Dorsolateral prefrontal cortex (tissue), 122 donors: ENCODE measurements at places on chromosomes 7 and 10. TPM values are rescaled to one million over a fixed set of nuclear protein-coding genes. Genes with fewer than 3 reads are reported as not detected.

The ITPRID1 gene
- 0.28 TPM for total RNA-seq

The ACSM6 gene
- not detected for total RNA-seq

The EVX1 gene
- total RNA-seq = not detected

The TES gene
- 6.0 TPM for total RNA-seq

The VSIR gene
- 55.4 TPM for total RNA-seq

The NODAL gene
- 0.33 TPM for total RNA-seq

The TEX47 gene
- total RNA-seq = not detected

The PRKAG2 gene
- total RNA-seq = 89.4 TPM

The MEIG1 gene
- total RNA-seq = 3.0 TPM

The KIF20B gene
- 3.0 TPM for total RNA-seq

The VWA2 gene
- total RNA-seq = 1.7 TPM

The HTR5A gene
- 14.7 TPM for total RNA-seq

The SMNDC1 gene
- 24.5 TPM for total RNA-seq

The NEURL1 gene
- 105 TPM for total RNA-seq

The ASB15 gene
- total RNA-seq = not detected

The GRID2IP gene
- total RNA-seq = 5.6 TPM

The GPR146 gene
- 21.0 TPM for total RNA-seq

The TCAF2 gene
- total RNA-seq = 3.2 TPM

The TMED4 gene
- total RNA-seq = 77.6 TPM

The C10orf62 gene
- total RNA-seq = 1.4 TPM

The SVOPL gene
- 0.84 TPM for total RNA-seq

The SMKR1 gene
- total RNA-seq = 11.7 TPM

The PWWP2B gene
- 22.7 TPM for total RNA-seq

The FAM25A gene
- total RNA-seq = 2.2 TPM

The FOXI2 gene
- not detected for total RNA-seq

The TMEM130 gene
- total RNA-seq = 249 TPM

The ATOH7 gene
- 2.2 TPM for total RNA-seq

The TLX1 gene
- total RNA-seq = not detected

The MSS51 gene
- 3.9 TPM for total RNA-seq

The PLCE1 gene
- 12.1 TPM for total RNA-seq

The ACHE gene
- total RNA-seq = 46.6 TPM

The FGFR2 gene
- 87.7 TPM for total RNA-seq

The ZNF365 gene
- total RNA-seq = 126 TPM

The ATP6V1F gene
- 254 TPM for total RNA-seq

The METTL27 gene
- 3.6 TPM for total RNA-seq
